CD4-positive, CD25-positive, alpha-beta regulatory T cell (primary cell): ENCODE measurements at places on chromosomes 4 and X.

- no peak overlapping the region for H3K4me3 ChIP-seq
- no peak overlapping the region for H3K27ac ChIP-seq
- no peaks in the 10 kb centered on the region for H3K27me3 ChIP-seq
- DNase-seq: peak; percentile 23
Observed at GRCh38 chrX:49910344-49910743, 12.1 kb upstream of the CLCN5 start.

GRCh38 chr4:4995103-4995907 lies 24.0 kb downstream of the CYTL1 start:
- no peak overlapping the region for H3K4me3 ChIP-seq
- no peaks in the 10 kb centered on the region for H3K27me3 ChIP-seq
- DNase-seq: peak; percentile 34
- H3K36me3 ChIP-seq: no peaks in the 10 kb centered on the region
- no peak overlapping the region for H3K27ac ChIP-seq

DNA sequence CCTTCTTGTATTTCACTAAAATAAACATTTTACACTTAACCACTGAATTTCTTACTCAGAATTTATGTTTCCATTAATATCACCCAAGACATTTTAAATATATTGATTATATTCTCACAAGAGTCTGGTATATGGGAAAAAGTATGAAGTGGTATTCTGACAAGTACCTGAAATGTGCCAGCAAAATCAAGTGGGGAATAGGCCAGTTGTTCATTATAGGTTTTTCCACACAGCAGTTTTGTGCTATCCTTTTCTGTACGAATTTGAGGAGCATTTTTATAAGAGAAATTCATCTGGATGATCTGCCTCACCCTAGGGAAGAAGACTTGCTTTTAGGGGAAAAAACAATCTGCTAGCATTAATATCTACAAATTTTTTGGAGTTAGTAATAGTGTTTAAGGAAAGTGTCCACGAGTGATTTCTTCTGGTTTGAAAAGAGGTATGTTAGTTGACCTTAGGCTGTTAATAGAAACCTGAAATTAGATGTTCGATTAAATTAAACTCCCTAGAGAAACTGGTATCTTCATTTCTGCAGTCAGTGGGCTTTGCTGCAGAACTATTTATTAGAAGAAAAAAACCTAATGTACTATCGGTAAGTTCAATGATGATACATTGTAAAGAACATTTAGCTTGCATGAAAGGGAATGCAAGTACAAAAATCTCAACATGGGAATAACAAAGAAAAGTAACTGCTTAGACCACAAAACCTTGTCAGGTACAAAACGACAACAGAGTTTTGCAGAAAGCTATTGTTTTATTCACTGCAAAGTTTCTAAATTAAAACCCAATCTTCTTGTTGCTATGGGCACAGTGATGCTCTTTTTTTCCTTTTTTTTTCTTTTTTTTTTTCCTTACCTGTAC lies 1.8 kb downstream of the KLF3 start:
- no peaks in the 10 kb centered on the region for H3K36me3 ChIP-seq
- H3K4me3 ChIP-seq: peak overlapping the region; percentile 96
- H3K4me1 ChIP-seq: peaks cover 61% of the 10 kb centered on the region
- no peak for DNase-seq
- no peaks in the 10 kb centered on the region for H3K27me3 ChIP-seq

GRCh38 chr4:141022111-141022695 lies 111.1 kb downstream of the RNF150 start:
- H3K4me1 ChIP-seq: no peaks in the 10 kb centered on the region
- DNase-seq: no peak
- no peak overlapping the region for H3K4me3 ChIP-seq
- H3K27ac ChIP-seq: no peak overlapping the region
- no peaks in the 10 kb centered on the region for H3K36me3 ChIP-seq
